ENCODE measurements at places on chromosomes 13 and 19. TPM values are rescaled to one million over a fixed set of nuclear protein-coding genes. Genes with fewer than 3 reads are reported as not detected.

CCNA1 gene
- not detected for total RNA-seq

ITPKC gene
- total RNA-seq: 68.6 TPM

PRR36 gene
- total RNA-seq: not detected

ZNF729 gene
- not detected for total RNA-seq

SLC25A42 gene
- 10.3 TPM for total RNA-seq

ZNF568 gene
- total RNA-seq: 10.8 TPM

LILRB4 gene
- total RNA-seq: 10.3 TPM

GPC6 gene
- 30.6 TPM for total RNA-seq

Measured in subcutaneous adipose tissue (tissue), 4 donors.